Activated CD4-positive, alpha-beta T cell treated with anti-CD3 and anti-CD28 coated beads, Interleukin-2, amount 10 ng/mL, durations not matched to agents 7 days and 5 days (primary cell): ENCODE measurements at places on chromosomes 6 and 20. TPM values are rescaled to one million over a fixed set of nuclear protein-coding genes. Genes with fewer than 3 reads are reported as not detected.

DNA sequence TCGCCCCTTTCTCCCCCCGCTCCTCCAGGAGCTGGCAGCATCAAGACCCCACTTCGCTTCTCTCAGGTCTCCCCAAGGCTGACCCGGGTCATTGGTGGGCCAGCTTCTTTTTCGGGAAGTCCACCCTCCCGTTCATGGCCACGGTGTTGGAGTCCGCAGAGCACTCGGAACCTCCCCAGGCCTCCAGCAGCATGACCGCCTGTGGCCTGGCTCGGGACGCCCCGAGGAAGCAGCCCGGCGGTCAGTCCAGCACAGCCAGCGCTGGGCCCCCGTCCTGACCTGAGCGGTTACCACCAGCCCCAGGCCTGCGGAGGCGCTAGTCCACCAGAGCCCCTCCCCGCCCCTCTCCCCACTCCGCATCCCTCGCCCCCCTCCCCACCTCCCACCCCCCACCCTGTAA is 1.0 kb downstream of the PPDPF start:
- no peak for DNase-seq

- DNase-seq = no peak
Observed at GRCh38 chr20:47782920-47783552, 2.2 kb downstream of the SULF2 start.

DNA sequence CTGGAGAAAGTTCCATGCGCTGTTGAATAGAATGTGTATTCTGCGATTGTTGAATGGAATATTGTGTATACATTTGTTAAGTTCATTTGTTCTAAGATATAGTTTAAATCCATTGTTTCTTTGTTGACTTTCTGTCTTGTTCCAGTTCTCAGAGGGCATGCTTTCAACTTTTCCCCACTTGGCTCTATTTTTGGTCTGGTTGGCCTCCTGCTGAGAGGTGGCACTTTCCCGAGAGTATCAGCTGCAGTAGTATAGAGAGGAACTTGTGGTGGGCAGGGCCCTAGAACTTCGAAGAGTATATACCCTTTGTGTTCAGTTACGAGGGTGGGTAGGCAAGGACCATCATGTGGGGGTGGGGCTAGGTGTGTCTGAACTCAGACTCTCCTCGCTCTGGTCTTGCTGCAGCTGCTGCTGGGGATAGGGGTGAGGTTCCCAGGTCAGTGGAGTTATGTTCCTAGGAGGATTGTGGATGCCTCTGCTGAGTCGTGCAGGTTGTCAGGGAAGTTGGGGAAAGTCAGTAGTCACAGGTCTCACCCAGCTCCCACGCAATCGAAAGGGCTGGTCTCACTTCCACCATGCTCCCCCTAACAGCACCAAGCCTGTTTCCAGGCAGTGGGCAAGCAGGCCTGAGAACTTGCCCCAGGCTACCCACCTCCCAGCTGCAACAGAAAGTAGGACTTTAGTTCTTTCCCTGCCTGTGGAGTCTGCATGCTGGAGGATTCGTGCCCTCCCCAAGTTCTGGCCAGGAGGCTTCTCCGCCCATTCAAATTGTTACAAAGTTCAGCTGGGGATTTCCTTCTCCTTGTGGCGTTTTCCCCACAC is 118.9 kb upstream of the SSTR4 start:
- DNase-seq = no peak

DNA sequence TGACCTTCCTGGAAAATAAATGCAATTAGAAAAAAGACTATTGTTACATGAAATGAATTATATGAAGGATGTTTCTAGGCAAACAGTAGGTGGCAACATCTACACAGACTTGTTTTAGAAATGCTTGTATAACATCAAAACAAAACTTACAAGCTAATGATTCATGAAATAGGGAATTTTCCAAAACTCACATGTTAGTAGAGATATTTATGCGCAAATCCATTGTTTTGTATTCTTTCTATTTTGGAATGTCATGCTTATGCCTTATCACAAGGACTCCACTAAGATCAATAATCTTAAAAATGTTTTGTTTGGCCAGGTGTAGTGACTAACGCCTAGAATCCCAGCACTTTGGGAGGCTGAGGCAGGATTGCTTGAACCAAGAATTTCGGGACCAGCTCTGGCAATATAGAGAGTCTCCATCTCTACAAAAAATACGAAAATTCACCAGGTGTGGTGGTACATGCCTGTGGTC is 32.3 kb upstream of the LGSN start:
- no peak for DNase-seq

DNA sequence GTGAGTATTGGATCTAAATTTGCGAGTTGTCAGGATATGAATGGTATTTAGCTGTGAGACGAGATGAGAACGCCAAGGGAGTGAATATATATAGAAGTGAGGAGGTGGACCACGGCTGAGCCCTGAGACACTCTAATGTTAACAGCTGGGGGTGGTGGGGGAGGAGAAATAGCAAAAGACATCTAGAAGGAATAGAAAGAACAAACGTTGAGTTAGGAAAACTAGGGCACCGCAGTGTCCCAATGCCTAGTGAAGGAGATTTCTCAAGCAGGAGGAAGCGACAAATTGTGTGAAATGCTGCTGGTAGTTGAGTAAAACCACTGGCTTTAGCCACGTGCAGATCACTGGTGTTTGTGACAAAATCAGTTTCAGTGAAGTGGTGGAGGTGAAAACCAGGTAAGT is 56.9 kb downstream of the CD164 start:
- DNase-seq = no peak

GRCh38 chr20:38023181-38024001 is 9.9 kb downstream of the TTI1 start:
- DNase-seq = no peak

DNA sequence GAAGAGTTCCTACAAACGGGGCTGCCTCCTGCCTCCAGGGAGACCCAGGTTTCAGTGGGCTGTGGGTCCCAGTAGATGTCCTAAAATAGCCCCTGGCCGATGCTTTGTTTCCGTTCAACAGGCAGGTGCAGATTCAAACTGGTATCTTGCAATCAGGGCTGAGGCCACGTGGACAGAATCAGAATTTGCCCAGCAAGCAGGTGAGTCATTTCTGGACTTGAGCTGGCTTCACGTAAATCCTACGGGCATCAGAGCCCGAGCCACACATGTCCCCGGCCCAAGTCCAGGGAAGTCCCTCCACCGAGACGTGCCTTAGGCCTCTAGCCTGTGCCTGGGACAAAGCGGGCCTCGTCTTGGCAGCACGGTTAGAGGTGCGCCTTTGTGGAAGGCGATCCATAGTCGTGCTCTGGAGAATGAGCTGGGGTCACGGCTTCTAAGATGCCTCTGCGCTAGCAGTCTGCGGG is 101.6 kb upstream of the FRMD1 start:
- DNase-seq = no peak

DNA sequence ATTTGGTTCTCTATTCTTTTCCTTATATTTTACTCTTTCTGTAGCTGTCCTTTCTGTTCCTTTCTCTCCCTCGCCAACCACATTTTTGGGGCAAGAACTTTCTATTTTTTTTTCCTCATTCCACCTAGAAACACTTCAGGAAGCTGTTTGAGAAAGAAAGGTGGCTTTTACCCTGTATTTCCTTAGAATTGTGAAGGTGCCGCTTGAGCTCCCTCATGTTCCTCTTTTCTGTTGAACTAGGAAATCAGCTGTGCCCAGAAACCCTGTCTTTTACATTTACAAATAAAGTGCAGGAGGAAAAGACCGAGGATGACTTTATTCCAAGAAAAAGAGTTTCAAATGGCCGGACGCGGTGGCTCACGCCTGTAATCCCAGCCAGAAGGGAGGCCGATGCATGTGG is 38.2 kb downstream of the OR2B2 start:
- DNase-seq = no peak

GRCh38 chr6:41442800-41443501 is 103.2 kb upstream of the FOXP4 start:
- DNase-seq = no peak

- DNase-seq = no peak
Observed at GRCh38 chr6:45650524-45651135, 272.9 kb upstream of the SUPT3H start.

DNA sequence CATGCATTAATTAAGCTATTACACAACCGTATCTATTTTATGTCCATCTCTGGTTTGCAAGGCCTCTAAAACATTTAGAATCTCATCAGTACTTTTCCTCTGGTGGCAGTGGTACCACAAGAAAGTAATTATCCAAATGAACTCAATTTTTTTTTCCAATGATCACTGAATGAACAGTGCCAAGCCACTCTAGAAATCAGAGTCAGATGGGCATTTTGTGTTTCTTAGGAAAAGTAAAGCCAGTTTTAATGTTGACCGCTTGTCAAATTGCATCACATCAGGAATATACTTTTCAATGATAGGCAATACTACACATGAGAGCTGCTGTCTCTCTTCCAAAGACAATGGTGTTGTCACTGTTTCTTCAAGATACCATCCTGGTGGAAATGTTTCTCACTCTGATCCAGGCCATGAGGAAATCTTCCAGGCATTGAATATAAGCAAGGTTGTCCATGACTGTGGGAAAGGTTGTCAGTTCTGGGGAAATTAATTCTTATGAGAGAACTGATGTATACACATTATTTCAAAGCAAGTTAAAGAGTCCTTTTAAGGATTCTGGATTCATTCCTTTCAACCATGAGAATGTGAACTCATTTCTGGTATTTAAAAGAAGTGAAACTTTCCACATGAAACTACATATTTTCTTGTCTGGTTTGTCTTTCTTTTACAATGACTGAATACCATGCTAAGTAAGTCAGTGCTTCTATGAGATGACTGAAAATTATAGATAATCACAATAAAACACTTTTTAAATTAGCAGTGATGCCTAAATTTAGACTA is 108.8 kb upstream of the TCF21 start:
- DNase-seq = no peak

The CTCFL gene
- not detected for total RNA-seq

The ADGRF4 gene
- not detected for total RNA-seq

The ANKEF1 gene
- total RNA-seq = 6.9 TPM

The UNC93A gene
- total RNA-seq = not detected

The PNLDC1 gene
- total RNA-seq = 0.17 TPM

The TUBB gene
- total RNA-seq = 1,494 TPM

The SLC17A2 gene
- not detected for total RNA-seq

The SAMD5 gene
- not detected for total RNA-seq

The POPDC3 gene
- total RNA-seq = not detected

The CNR1 gene
- not detected for total RNA-seq
